ENCODE measurements at places on chromosomes 16 and 17.

DNA sequence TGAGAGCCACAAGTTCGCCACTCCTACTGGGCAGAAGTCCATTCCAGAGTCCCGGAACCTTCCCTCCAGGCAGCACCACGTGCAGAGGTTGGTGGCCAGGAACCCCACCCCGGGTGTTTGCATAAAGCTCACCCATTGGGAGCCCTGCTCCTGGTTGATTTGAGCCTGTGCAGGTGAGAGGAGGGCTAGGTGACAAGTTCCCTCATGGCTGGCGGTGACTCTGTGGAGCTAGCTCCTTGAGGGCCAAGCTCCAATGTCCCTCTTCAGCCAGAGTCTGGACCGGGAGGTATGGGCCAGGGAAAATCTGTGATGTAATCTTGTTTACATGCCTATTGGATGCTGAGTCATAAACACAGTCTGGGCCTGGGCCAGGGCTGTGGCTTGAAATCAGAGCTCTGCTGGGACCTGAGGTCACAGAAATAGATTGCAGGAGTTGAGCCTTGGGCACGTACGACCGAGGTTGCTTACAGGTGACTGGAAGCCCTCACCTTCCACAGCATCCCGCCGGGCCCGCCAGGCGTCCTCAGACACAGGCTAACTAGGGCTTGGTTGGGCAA lies 118.9 kb downstream of the AATF start:
- DNase-seq: no peak

GRCh38 chr16:83117810-83118209 lies 491.0 kb downstream of the CDH13 start:
- DNase-seq: no peak

- DNase-seq: no peak
Observed at GRCh38 chr16:842061-842476, 41.5 kb upstream of the GNG13 start.

GRCh38 chr17:82931699-82932517 lies 92.1 kb upstream of the ZNF750 start:
- DNase-seq: no peak

DNA sequence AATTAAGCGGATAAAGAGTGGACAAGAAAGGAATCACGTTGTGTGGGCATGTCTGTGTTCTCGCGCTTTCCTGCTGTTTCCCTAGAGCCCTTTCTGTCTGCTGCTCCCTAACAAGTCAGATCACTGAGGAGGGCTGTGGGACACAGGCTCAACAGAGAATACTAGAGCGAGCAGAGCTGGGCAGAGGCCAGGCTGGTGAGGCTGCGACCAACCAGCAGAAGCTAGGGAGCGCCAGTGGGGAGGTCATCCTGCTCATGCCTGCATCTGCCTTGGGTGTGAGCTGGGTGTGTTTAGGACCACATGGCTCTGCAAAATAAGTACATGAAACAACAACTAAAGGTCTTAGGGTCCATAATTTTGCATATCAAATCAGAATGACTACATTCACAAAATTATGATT lies 11.5 kb upstream of the FOXJ1 start:
- DNase-seq: no peak
